ENCODE measurements at places on chromosomes 6 and 20. TPM values are rescaled to one million over a fixed set of nuclear protein-coding genes. Genes with fewer than 3 reads are reported as not detected.

POU5F1 gene
- polyA plus RNA-seq = 0.57 TPM

GABRR2 gene
- 0.38 TPM for polyA plus RNA-seq

SLC22A16 gene
- not detected for polyA plus RNA-seq

FRS3 gene
- polyA plus RNA-seq = 5.5 TPM

TPBG gene
- 2.0 TPM for polyA plus RNA-seq

SLC12A5 gene
- 6.6 TPM for polyA plus RNA-seq

TMEM74B gene
- 7.8 TPM for polyA plus RNA-seq

KCNK16 gene
- polyA plus RNA-seq = not detected

Measured in right cardiac atrium (tissue), 5 donors.